NCI-H2081 treated with DMSO at 0.1 percent for 48 hours (cell line): ENCODE measurements at places on chromosomes 2 and 18.

- no peak for DNase-seq
Observed at GRCh38 chr18:48827291-48828193, 123.2 kb downstream of the SMAD7 start.

- no peak for DNase-seq
Observed at GRCh38 chr2:231887756-231888155, 38.4 kb downstream of the NPPC start.

- no peak for DNase-seq
Observed at GRCh38 chr2:150732491-150732890, 245.0 kb upstream of the RND3 start.

DNA sequence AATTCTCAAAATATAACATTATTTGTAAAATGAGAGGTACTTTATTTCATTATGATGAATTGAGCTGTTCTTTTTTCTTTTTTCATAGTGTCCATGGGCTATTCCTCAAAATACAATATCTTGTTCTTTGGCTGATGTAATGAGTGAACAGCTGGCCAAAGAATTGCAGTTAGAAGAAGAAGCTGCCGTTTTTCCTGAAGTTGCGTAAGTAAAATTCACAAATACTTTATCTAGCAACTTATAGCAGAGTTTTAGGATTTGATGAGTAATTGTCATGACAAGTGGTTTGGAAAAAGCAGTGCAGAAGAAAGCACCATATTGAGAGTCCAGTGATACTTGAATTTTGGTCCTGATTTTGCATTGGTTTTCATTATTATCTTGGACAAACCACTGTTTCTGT lies 9.8 kb downstream of the RIOK3 start:
- no peak for DNase-seq

DNA sequence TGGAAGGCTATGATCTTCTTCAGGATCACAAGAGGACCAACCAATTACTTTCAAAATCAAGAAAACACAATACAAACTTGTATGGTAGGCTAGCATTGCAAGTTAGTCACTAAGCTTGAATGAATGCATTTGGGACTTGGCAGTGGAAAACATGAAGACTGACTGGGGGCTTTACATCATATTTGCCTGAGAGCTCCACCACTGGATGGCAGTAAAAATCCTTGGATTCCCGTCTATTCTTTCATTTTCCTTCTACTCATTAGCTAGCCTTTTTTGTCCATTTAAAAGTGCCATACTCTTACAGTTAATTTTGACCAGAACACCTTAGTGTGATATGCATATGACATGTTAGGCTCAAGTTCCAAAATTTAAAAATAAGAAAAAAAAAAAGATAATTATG lies 63.5 kb upstream of the RASGRP3 start:
- DNase-seq = no peak

DNA sequence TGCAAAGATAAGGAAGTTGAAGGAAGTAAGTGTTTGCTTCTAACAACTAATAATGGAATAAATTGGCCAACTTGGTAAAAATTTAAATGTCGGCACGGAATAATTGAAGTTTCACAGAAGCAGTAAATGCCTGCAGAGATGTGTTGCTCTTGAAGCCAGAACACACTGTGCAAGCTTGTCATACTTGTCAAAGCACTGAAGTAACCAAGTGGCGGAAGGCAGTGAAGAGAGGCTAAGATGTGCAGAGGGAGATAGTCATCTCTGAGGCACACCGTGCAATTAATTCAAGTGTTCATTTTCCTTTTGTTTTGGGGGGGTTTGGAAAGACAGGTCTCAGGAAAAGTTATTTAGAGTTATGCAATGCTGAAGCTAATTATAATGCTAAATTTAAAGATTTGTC lies 5.2 kb downstream of the DCDC2C start:
- DNase-seq = no peak
